Stimulated activated CD8-positive, alpha-beta memory T cell treated with anti-CD3 and anti-CD28 coated beads, Interleukin-2, amount 100 ng/mL, for 1 hour (primary cell): ENCODE measurements at places on chromosomes 16 and 17.

- DNase-seq: peak; percentile 88
Measured at GRCh38 chr17:7989781-7990655, 12.4 kb upstream of the GUCY2D start.

GRCh38 chr16:83059237-83059636 lies 432.5 kb downstream of the CDH13 start:
- no peak for DNase-seq

DNA sequence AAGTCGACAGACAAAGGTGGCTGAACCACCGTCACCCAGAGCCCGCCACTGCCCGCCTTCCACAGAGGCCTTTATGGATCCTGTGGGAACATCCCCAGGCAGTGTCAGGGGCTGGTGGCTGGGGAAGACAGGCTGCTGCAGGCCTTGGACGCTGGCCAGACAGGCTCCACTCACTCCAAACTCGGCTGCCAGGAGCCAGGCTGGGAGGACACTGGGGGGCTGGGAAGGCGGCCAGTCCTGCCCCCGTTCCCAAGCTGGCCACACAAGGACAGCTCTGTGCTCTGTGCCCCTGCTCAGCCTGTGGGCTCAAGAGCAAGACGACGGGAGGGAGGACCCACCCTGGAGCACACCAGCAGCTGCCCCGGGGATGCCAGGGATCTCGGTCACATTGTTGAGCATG lies 7.6 kb upstream of the LCAT start:
- DNase-seq: no peak

- no peak for DNase-seq
Measured at GRCh38 chr17:12519956-12520594, 145.6 kb upstream of the MYOCD start.

DNA sequence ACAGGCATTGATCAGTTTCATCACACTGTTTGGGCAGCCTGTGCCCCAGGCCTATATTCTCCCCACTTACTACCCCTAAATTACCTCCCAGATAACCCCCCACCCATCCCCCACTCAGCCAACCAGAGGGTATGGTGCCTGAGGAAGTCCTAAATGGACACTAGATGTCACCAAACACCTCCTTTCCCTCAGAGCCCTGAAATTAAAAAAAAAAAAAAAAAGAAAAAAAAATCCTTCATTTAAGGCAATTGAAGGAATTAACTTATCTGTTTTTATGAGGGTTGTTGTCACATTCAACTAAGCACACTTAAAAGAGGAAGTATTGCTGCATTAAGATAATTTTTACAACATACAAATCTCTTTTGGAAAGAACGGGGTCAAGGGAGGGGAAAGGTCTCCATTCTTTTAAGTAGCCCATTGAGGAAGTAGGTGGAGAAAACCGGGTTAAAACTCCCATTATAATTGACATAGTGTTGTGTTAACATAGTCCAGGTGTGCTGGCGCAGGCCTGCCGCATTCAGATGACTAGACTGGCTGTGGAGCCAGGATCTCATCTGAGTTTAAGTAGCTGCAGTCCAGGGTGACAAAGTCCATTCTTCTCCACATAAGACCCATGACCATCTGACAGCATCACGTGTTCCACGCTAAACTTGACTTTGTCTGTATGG lies 46.3 kb downstream of the SNX11 start:
- no peak for DNase-seq

GRCh38 chr16:49567950-49568349 lies 194.3 kb downstream of the C16orf78 start:
- DNase-seq: no peak

GRCh38 chr17:65359016-65359415 lies 202.4 kb downstream of the AXIN2 start:
- DNase-seq: no peak

DNA sequence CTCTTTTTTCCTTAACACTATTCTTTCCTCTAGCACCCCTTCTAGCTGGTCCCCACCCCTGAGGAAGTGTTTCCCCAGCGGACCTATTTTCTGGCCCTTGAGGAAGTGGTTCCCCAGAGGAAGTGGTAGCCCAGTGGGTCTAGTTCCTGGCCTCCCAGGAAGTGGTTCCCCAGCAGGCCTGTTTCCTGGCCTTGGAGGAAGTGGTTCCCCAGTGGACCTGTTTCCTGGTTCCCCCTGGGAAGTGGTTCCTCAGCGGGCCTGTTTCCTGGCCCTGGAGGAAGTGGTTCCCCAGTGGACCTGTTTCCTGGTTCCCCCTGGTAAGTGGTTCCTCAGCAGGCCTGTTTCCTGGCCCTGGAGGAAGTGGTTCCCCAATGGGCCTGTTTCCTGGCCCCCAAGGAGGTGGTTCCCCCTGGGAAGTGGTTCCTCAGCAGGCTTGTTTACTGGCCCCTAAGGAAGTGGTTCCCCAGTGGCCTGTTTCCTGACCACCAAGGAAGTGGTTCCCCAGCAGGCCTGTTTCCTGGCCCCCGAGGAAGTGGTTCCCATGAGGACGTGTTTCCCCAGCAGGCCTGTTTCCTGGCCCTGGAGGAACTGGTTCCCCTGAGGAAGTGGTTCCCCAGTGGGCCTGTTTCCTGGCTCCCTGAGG lies 58.3 kb downstream of the NTN1 start:
- no peak for DNase-seq

- DNase-seq: no peak
Measured at GRCh38 chr17:45320931-45321461, 4.2 kb upstream of the MAP3K14 start.
